ENCODE measurements at places on chromosomes 2 and 18.

DNA sequence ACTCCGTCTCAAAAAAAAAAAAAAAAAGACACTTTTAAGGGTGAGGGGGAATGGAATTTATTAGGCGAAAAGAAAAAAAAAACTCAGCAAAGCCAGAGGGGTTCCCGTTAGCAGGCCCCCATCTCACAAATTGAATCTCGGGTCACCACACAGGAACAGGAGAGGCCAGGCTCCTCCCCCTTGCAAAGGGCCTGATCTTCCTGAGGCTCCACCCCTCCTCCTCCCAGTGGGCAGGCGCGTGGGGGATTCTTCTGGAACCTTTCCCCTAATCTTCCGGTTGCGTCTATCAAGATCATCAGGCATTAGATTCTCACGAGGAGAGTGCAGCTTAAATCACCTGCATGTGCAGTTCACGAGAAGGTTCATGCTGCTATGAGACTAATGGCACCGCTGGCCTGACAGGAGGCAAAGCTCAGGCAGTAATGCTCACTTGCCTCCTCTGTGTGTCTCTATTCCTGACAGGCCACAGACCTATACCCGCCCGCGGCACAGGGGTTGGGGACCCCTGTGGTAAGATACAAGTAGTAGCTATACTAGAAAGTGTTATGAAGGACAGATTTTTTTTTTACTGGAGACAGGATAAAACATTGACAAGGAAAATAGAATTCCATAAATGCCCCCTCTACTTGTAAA lies 45.8 kb downstream of the TAF4B start:
- no peak for DNase-seq

DNA sequence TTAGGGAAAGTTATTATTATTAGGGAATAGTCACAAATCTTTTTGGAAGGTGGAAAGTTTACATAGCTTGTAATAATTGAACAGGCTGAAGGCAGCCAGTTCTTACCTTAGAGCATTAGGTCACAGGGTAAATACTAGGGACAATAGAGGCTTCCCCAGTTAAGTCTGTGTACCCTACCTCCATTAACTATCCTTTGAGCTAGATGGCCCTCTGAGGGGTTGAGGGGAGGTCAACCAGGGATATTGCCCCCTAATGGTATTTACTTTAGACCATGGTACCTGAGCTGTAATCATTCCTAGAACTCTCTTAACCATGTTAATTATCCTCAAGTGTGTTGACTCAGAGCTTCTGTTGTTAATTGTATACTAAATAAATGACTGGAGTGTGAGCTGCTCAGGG lies 120.5 kb upstream of the SCN7A start:
- DNase-seq, result no peak

- DNase-seq, result no peak
Observed at GRCh38 chr2:196322973-196323810, 151.8 kb upstream of the STK17B start.

DNA sequence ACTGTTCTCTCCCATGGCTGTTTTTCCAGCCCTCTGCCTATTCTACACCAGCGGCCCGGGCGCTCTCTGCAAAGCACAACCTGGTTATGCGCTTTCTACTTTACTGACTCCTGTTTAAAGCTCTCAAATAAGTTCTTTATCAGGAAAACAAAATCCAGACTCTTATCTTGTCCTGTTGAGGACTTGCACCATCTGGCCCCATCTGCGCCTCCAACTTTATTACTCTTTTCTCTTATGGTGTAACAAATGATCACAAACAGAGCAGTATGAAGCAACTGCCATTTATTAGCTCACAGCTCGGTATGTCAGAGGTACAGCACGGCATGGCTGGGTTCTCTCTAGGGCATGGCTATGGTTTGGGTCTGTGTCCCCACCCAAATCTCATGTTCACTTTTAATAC lies 236.5 kb upstream of the NT5C1B start:
- no peak for DNase-seq

DNA sequence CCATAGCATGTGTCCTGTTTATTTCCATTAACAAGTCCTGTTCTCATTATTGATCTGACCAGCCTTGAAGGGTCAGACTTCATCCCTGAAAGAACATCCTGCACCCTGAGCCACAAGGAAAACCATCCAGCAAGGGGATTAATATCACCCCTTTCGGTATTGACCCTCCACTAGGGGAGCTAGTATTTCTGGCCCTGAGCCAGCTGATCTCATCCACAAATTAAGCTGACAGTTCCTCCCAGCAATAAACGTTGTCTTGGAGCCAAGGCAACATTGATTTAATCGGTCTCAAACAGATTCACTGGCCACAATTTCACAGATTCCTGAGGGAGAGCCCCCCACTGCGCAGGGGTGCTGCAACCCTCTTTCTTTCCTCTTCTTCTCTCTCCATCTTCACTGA lies 353.1 kb upstream of the FANCL start:
- DNase-seq, result no peak

DNA sequence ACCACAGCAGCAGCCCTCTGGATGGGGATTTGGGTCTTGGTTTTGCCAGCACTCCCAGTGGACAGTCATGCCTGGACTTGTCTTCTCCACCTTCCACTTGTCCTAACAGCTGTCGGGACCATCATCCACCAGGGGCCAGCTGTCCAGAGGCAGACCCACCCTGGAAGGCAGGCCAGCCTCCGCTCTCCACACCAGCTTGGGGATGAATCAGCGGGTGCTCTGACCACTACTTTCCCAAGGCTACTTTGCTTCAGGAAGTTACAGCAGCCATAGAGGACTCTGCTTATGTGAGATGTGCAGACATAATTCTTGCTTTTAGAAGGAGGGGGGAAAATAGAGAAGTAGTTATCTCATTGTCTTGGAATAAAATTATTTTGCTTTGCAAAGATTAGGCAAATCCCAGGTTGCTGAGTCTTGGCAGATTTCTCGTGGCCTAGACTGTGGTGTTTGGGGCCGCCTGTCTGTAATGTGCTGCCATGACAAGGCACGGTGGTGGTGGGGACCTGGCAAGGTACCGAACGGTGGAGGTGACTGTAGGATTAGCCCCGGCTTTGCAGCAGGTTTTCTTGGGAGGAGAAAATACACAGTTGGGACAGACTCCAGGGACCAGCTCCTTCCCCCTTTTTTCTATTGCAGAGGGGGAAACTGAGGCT lies 148.7 kb downstream of the AGAP1 start:
- no peak for DNase-seq

- no peak for DNase-seq
Observed at GRCh38 chr18:47876813-47877212, 53.6 kb downstream of the SMAD2 start.

DNA sequence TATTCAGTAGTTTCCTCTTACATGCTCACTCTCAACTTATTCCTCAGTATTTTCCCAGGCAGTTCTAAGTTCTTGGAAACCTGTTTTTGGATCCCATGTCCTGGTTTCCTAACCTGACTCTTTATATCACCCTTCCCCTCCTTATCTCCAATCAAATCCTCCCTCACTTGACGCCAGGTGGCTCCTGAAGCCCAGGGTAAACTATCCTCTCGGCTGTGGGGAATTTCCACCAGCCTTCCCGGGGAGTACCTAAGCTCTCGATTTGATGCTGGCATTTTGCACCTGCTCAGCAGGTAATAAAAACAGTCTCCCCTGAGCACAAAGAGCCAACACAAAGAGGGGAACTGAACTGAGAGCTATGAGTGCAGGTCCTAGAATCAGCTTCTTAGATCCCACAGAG lies 538.0 kb downstream of the SLC4A3 start:
- DNase-seq, result no peak

DNA sequence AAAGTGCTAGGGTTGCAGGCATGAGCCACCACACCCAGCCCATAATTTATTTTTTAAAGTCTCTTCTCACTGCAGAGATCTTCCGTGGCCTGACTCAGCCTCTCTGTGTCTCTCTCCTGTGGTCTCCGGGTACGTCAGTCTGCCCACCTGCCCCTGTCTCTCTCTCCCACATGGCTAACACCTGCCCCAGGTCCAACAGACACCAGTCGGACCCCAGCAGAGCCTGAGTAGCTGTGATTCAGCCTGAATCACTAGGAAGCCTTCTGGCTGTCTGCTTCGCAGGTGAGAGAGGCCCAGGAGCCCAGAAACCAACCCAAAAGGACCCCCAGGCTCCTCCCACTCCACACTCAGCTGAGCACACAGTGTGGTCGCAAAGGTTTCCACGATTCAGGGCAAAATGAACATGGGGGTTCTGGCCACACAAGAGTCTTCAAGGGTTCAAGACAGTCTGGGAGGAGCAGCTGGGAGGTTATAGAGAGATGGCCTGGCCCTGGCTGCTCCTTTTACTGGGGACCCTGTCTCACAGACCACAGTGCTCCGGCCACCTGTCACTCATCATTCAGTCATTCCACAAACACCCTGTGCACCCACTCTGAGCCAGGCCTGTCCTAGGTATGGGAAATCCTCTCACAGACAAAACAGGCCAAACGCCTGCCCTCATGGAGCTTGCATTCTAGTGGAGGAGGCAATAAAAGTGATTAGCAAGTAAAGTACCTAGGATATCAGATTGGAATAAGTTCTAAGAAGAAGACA lies 8.6 kb downstream of the RUFY4 start:
- DNase-seq, result no peak

GRCh38 chr2:127392828-127393578 lies 5.2 kb upstream of the MAP3K2 start:
- DNase-seq, result no peak

DNA sequence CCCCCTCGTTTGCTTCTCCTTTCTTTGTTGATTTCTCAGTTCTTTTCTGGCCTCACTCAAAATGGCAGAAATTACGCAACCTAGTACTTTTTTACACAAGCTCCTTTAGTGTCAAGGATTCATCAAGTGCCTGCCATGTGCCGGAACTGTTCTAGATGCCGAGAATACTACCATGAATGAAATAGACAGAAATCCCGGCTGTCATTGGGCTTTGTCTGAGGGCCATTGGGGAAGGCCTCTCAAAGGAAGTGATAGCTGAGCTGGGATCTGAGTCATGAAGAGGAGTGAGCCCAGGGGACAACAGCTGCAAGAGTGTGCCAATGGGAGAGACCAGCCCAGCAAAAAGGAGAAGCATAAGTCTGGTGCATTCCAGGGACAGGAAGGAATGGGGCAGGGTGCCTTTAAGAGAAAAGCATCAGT lies 34.3 kb upstream of the PPP1CB start:
- DNase-seq, result no peak

DNA sequence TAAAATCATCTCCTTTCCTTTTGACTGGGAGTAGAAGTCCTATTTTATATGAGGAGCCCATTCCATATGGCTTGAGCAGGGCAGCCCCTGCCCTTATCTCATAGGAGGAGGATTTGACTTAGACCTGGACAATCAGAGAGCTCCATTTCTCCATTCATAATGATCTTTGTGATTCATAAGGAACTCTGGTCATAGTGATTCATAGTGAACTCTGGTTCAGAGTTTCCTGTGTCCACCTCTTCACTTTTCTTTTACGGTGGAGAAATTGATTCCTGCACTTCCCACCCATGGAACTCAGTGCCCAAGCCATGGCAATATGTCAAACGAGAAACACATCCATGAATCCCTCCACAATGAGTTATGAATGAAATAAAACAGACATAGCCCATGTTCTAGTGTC lies 12.8 kb upstream of the MYO3B start:
- DNase-seq, result no peak

GRCh38 chr2:236167297-236168109 lies 683 bp downstream of the GBX2 start:
- no peak for DNase-seq

- DNase-seq, result no peak
Observed at GRCh38 chr2:197369228-197369932, 58.8 kb upstream of the ANKRD44 start.

- no peak for DNase-seq
Observed at GRCh38 chr18:78528411-78529258, 451.0 kb upstream of the SALL3 start.

- no peak for DNase-seq
Observed at GRCh38 chr2:19367326-19367725, 8.9 kb upstream of the OSR1 start.

- DNase-seq, result no peak
Observed at GRCh38 chr2:10353931-10354330, 51.2 kb downstream of the HPCAL1 start.

DNA sequence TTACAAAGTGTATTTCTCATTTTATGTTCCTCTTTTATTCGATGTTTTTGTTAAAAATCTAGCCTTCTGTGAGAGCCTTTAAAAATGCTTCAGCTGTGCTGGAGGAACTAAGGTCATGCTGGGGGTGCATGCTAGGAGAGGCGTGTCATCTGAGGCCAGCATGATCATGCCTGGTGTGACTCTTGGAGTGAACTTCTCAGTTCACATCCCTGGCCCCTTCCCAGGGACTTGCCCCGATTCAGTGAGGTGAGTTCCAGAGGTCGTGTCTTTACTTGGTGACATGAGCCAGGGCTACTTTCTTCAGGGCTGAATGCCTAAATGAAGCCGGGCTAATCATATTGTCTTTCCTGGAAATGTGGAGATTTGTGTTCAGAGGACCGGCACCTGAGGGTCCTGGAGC lies 264.9 kb downstream of the MREG start:
- DNase-seq, result no peak

- DNase-seq, result peak; percentile 24
Observed at GRCh38 chr18:80253871-80254492, 6.7 kb upstream of the PARD6G start.

DNA sequence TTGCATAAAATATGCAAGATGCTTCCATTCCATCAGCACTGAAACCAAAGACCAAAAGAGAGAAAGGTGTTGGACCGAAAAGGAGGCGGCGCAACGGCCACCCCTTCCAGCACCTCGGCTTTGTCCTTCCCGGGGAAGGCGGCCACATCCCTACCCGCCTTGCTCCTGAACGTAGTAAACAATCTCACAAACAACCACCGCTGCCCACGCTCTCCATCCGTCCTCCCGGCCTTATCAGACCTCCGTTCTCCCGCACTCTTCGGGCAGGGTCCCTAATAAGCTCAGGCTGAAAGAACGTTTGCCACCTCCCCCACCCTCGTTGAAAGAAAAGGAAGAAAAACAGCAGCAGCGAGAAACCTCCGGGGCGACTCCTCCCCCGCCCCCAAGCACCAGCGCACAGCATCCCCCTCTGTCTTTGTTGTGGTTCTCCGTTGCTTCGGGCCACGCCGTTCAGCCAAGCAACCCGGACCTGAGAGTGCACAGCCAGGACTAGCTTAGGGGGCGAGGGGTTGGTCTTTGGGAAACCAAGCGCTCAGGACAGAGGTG lies 4.4 kb downstream of the EVX2 start:
- no peak for DNase-seq

DNA sequence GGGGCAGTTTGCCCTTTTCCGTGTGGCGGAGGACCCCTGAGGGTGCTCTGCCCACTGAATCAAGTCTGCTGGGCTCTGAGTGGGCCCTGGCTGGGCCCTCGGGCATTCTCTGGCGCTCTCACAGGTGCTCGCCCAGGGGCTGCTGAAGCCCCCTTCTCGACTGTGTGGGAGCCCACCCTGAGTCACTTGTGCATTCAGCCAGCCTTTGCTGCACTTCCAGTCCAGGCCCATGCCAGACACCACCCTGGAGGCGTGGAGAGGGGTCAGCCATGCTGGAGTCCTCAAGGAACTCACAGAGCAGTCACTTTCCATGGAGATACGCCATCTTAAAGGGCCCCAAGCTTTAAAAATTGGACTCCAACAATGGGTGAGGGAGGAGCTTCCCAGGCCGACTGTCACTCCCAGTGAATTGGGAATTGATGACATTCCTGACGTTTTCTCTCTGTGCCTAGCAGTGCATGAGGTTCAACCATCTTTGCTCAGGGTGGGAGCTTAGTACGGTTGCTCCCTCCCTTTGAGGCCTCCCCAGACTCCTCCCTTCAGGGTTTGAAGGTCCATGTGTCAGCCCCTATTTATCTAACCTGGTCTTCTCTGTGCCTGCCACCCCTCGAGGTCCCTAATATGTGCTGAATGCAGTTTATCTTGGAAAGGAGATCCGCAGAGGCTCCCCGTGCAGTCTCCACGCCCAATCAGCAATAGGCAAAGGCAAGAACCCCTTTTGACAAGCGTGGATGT lies 71.8 kb upstream of the HS6ST1 start:
- DNase-seq, result no peak

Data from activated CD8-positive, alpha-beta T cell treated with anti-CD3 and anti-CD28 coated beads, Interleukin-2, amount 10 ng/mL, durations not matched to agents 7 days and 5 days (primary cell).